Osteoblast (primary cell): ENCODE measurements at places on chromosomes 6 and 20. TPM values are rescaled to one million over a fixed set of nuclear protein-coding genes. Genes with fewer than 3 reads are reported as not detected.
A peak's percentile ranks its signal among the peaks of the same experiment; 100 is the strongest.

DNA sequence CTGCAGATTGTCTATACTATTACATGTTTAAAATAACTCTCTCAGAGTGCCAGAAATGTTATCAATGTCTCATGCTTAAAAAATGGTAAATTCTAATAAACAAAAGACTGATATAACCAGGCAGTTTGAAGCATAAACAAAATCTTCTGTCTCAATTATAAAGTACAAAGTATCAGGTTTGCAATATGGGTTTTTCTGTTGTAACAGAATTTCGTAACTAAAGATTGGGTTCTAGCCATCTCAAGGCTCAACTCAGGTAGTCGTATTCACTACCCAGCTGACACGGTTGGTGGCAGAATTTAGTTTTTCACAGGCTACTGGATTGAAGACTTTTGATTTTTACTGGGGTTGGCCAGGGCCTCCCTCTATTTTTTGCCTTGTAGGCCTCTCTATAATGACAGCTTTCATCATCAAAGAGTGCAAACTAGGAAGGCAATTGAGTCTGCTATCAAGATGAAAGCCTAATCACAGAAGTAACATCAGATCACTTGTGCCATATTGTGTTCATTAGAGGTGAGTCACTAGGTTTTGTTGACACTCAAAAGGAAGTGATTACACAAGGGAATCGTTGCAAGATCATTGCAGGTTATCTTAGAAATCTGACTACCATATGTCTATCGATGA is 3.6 kb downstream of the CYP39A1 start:
- no peaks in the 10 kb centered on the region for H3K27me3 ChIP-seq
- H3K4me1 ChIP-seq = peaks cover 6% of the 10 kb centered on the region
- no peak overlapping the region for H3K27ac ChIP-seq
- H3K4me3 ChIP-seq = no peak overlapping the region

DNA sequence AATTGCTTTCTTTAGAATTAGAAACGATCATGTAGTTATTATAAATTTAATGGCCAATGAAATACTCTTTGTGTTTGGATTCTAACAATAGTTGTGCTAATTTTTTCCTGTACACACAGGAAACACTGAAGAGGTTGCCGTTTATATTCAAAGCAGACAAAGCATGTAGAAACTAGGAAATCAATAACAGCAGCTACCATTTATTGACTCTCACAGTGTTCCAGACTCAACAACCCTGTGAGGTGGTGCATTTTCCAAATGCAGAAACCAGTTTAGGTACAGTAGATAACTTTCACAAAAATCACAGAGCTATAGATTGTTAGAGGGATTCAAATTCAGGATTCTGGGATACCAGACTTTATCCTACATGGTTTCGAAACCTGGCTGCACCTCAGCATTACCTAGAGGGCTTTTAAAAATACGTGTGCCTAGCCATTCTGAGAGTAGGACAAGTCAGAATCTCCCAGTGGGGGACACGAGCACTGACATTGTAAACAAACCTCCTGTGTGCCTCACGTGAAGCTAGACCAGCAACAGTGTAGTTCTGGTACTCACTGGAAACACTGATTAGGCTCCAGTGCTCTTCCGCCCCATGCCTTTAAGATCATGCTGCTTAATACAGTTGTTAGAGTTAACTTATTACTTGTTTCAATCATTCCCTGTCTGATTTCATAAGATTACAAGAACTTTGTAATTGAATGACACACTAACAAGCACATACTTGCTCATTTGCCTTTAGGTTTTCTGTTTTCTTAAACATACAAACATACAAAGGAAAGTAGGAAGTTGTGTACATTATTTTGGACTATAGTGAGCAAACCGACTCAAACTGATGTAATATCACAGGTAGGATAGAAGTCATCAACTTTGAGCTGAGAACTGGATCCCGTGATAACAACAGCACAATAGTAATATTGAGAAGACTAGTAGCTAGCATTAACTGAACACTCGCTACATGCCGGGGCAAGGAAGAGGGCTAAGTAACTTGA is 65.8 kb downstream of the MAP3K4 start:
- no peak overlapping the region for H3K4me3 ChIP-seq
- H3K27me3 ChIP-seq = no peaks in the 10 kb centered on the region
- no peak for DNase-seq
- no peak overlapping the region for H3K27ac ChIP-seq
- peaks cover 7% of the 10 kb centered on the region for H3K36me3 ChIP-seq

DNA sequence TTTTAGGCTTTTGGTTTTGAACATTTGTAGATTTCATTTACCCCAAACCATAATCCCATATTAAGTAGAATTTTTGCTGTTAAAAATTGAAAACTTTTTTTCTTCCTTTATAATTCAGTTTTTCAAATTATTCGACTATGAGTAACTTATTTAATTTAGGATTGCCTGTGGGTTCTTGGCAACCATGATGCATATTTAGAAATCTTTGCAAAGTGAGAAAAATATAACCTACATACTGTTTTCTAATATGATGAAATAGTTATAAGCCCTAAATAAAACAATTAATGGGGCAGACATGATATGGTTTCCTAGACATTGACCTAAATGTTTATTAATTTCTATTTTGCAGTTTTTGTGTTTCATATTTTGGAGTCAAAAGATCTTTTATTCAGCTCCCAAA is 23.6 kb downstream of the NEDD9 start:
- H3K27ac ChIP-seq = peak overlapping the region; percentile 99
- H3K4me3 ChIP-seq = no peak overlapping the region
- DNase-seq = no peak
- peaks cover 65% of the 10 kb centered on the region for H3K36me3 ChIP-seq

Gene SLC22A23
- total RNA-seq = 16.2 and 18.1 TPM in 2 replicates

Gene WFDC12
- total RNA-seq = not detected in 2 replicates
